ENCODE measurements at places on chromosomes 6 and 20.

- no peak for DNase-seq
Measured at GRCh38 chr20:42155586-42155985, 537.4 kb upstream of the CHD6 start.

- no peak for DNase-seq
Measured at GRCh38 chr20:4829514-4830215, 108.0 kb downstream of the PRND start.

GRCh38 chr6:43780293-43780692, 10.3 kb downstream of the VEGFA start:
- no peak for DNase-seq

GRCh38 chr20:8002056-8002455, 17.5 kb downstream of the TMX4 start:
- DNase-seq = no peak

- no peak for DNase-seq
Measured at GRCh38 chr6:33424855-33425667, 5.2 kb downstream of the SYNGAP1 start.

DNA sequence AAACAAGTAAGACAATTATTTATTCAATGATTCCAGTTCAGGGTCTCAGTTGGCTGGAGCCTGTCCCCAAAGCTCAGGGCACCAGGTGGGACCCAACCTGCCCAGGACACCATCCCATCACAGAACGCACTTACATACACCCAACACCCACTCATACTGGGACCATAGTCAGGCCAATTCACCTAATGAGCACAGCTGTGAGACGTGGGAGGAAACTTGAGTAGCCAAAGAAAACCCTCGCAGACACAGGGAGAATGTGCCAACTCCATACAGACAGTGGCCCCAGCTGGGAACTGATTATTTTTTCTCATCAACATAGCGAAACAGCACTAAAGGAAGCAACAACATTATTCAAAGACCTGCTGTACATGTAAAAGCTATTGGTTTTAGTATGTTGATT, 58.6 kb upstream of the DOK5 start:
- no peak for DNase-seq

GRCh38 chr6:65064844-65065243, 642.2 kb downstream of the EYS start:
- no peak for DNase-seq

DNA sequence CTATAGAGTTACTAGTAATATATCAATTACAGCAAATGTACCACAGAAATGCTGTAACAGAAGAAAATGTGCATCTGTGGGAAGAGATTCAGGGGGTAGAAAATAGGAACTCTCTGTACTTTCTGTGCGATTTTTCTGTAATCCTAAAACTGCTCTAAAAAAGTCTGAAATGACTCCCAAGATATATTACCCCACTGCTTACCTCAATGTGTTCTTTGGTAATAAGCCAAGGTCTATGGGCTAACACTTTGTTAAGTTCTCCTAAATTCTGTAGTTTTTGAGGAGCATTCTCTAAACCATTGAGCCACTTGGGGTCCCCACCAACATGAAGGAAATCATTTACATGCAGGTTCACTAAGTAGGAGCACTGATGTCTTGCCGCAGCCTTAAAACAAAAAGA, 94.4 kb downstream of the SESN1 start:
- DNase-seq = no peak

DNA sequence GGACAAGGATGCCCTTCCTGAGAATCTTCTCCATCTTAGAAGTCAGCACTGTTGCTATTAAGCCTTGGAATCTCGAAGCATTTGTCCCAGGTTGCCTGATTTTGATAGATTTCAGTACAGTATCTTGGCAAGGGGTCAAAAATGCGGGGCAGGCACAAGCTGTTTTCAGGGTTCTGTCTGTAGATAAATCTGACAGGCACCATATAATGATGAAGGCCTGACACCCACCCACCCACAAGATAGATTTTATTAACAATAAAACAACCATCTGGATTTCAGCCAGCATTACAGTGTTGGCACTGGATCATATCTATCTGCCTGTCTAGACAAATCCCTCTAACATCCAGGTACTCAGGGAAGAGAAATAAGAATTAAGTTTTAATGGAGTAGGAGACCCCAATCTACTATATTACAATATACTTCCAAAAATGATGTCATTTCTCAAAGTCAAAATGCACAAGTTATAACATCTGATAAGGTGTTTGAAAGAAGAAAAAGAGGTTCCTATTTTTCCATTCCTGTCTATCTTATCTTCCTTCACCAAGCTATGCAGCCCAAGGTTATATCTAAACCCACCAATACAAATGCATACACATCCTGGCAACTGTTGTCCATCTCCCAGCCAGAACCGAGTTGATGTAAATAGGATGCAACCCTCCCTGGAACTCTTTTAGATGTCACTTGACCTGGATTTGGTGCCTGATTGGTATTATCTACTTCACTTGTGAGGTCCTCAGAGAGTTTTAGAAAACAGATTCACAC, 10.7 kb downstream of the NEDD9 start:
- DNase-seq = no peak

GRCh38 chr20:23340524-23340923, 10.1 kb upstream of the NXT1 start:
- no peak for DNase-seq

- no peak for DNase-seq
Measured at GRCh38 chr20:52031563-52032303, 159.8 kb downstream of the ZFP64 start.
